Osteocyte (in vitro differentiated cells): ENCODE measurements at places on chromosomes 2 and 18.
A peak's percentile ranks its signal among the peaks of the same experiment; 100 is the strongest.

DNA sequence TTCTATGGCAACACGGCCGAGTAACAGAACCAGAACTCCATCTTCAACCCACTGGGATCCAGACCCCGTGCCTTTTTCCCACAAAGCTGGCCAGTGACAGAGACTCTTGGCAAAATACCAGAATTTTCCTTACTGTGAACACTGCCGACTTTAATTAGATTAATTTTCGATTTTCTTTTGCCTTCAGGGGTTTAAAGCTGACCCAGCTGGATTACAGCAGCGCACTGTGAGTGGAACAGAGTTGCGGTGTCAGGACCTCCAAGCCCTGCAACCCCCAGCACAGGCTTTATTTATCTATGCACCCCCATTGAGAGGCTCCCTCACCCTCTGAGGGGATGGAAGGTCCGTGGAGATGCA, 36.4 kb downstream of the CTIF start:
- no peak for DNase-seq
- H3K36me3 ChIP-seq: peaks cover 21% of the 10 kb centered on the region
- H3K4me3 ChIP-seq: no peak overlapping the region
- H3K27ac ChIP-seq: peak overlapping the region; percentile 93
- peaks cover 80% of the 10 kb centered on the region for H3K4me1 ChIP-seq

DNA sequence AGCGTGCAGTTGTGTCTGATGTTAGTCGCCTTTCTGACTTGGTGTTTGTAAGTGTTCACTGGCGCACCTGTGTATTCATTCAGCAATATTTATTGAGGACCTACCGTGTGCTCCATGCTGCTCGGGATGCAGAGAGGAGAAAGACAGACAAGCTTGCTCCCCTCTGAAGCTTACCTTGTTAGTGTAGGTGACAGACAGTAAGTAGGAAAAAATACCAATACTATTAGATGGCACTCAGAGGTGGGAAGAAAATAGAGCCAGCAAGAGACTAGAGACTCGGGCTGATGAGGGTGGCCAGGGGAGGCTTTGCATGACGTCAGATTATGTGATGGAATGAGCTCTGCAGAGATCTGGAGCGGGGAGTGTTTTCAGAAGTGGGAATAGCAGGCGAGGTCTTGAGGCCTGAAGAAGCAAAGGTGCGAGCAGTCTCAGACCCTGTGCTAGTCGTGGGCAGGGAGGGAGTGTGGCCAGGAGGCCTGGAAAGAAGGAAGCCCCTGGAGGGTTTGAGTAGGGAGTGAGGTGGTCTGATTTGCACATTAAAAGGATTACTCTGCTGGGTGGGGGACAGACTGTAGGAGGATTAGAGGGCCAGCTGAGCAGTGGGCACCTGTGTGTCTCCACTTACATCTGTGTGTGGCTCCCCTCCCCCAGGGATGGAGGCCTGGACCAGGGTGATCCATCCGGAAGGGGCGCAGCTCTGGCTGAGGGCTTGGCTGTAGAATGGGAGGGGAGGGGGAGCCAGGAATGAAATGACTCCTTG, 11.8 kb downstream of the MTCL1 start:
- peaks cover 47% of the 10 kb centered on the region for H3K4me1 ChIP-seq
- no peak for DNase-seq
- H3K4me3 ChIP-seq: no peak overlapping the region
- no peak overlapping the region for H3K27ac ChIP-seq

GRCh38 chr2:70983506-70984227, 5.2 kb downstream of the ANKRD53 start:
- no peaks in the 10 kb centered on the region for H3K4me1 ChIP-seq
- no peak overlapping the region for H3K27ac ChIP-seq
- peak; percentile 49 for DNase-seq
- H3K36me3 ChIP-seq: peaks cover 28% of the 10 kb centered on the region
- H3K4me3 ChIP-seq: no peak overlapping the region
- no peaks in the 10 kb centered on the region for H3K27me3 ChIP-seq

DNA sequence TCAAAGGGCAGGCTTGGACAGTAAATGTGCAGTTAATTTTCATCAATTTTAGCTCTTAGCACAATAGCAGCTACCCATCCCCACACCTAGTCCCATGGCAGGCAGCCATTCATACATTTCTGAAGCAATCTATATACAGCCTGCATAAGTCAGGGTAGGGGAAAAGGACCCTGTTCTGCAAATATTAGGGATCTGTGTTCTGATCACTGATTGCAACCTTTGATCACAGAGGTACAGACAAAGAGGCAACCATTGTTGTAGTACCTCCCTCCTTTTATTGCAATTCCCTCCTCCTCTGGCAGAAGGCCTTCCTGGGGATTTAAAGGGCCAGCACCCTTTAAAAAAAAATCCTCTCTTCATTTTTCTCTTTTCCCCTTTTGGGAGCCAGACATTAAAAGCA, 58.3 kb downstream of the KANSL1L start:
- H3K27me3 ChIP-seq: no peaks in the 10 kb centered on the region
- H3K36me3 ChIP-seq: peaks cover 42% of the 10 kb centered on the region
- H3K27ac ChIP-seq: no peak overlapping the region
- no peak overlapping the region for H3K4me3 ChIP-seq
- H3K4me1 ChIP-seq: no peaks in the 10 kb centered on the region

DNA sequence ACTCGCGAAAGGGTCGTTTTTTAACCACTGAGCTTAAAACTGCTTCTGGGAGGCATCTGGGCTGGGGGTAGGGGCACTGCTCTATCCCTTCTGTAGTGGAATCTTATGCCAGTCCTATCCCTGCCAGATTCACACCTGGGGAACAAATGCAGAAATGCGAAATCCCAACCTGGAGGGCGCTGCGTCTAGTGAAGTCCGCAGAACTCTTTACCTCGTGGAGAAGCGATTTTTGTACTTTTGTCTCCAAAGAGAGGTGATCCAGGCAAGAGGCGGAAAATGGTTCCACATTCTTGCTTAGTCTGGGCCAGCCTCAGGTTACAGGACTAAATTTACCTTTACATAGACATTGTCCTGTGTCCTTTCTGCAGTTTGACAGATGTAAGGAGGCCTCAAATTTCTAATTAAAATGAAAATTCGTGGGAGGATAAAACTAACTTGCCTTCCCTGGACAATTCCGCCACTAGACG, 10.4 kb downstream of the TBR1 start:
- peaks cover 86% of the 10 kb centered on the region for H3K27me3 ChIP-seq
- peak overlapping the region; percentile 45 for H3K4me3 ChIP-seq
- peaks cover 15% of the 10 kb centered on the region for H3K4me1 ChIP-seq
- no peak overlapping the region for H3K27ac ChIP-seq
- H3K36me3 ChIP-seq: peaks cover 4% of the 10 kb centered on the region
- no peak for DNase-seq
